ENCODE measurements at places on chromosomes 6 and 20. TPM values are rescaled to one million over a fixed set of nuclear protein-coding genes. Genes with fewer than 3 reads are reported as not detected.

The LHFPL5 gene
- 0.12 TPM for polyA plus RNA-seq

The PKIB gene
- polyA plus RNA-seq = 420 TPM

The RNF8 gene
- polyA plus RNA-seq = 12.3 TPM

GRCh38 chr6:161924516-161925116 lies 650.8 kb upstream of the AGPAT4 start:
- no peak for DNase-seq

DNA sequence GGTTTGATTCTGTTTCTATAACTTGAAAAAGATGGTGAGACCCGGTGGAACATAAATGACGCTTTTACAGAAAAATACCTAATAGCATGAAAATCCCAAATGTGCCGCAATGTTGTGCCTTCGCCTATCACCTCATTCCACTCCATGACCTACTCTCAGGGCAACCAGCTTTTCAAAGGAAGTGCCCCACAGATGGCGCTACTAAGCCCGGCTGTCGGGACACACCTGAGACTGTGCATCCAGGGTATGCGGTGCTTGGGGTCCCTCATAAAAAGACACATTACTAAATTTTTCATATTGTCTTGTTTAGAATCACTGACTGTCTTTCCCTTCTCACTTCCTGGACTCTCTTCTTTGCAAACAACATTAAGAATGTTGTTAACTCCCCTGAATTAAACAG lies 145.5 kb upstream of the RPS6KA2 start:
- DNase-seq = no peak

- no peak for DNase-seq
Measured at GRCh38 chr6:119620846-119621555, 271.4 kb upstream of the MAN1A1 start.

Measured in sigmoid colon (tissue), 7 donors.